ENCODE measurements at places on chromosomes 4 and X. TPM values are rescaled to one million over a fixed set of nuclear protein-coding genes. Genes with fewer than 3 reads are reported as not detected.

Gene UCP1
- 0.40 TPM for total RNA-seq

Gene CLDN34
- 0.34 TPM for total RNA-seq

Gene GAB1
- 38.6 TPM for total RNA-seq

Gene GPM6B
- total RNA-seq = 18.0 TPM

Gene TRIML2
- not detected for total RNA-seq

Gene IDUA
- 66.5 TPM for total RNA-seq

Gene MAGEC2
- not detected for total RNA-seq

Gene TMEM154
- 18.9 TPM for total RNA-seq

Gene F8A2
- total RNA-seq = not detected

DNA sequence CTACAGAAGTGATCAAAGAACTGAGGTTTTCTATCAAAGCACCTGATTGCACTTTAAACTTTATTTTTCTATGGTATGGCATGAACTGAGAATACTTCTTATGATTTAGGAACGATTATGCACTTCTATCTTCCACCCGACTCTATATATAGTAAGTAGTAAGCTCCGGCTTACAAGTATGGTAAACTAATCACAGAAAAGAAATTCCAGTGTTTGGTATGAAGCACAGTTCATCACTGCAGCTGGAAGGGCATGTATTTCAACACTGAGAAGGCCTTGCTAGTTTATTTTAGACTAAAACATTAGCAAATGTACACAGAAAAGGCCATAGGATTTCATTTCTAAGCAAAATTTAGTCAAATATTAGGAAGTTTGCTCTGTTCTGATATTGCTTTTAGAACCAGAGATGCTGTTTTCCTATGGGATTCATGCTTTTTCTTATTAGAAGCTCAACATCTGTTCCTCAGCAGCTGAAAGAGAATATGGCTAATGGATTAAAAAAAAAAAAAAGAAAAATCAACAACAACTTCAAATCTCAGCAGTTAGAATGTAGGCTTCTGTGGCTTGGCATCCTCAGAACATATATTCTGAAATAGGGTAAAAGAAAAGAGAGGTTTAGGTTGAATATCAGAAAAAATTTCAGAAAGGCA lies 273.5 kb downstream of the C4orf33 start:
- H3K4me3 ChIP-seq = no peak overlapping the region
- no peaks in the 10 kb centered on the region for H3K4me1 ChIP-seq
- H3K27me3 ChIP-seq = no peaks in the 10 kb centered on the region
- DNase-seq = no peak
- H3K27ac ChIP-seq = no peak overlapping the region

- no peaks in the 10 kb centered on the region for H3K27me3 ChIP-seq
- H3K27ac ChIP-seq = no peak overlapping the region
- H3K4me1 ChIP-seq = peaks cover 25% of the 10 kb centered on the region
- DNase-seq = peak; percentile 78
- no peaks in the 10 kb centered on the region for H3K36me3 ChIP-seq
Measured at GRCh38 chr4:16056681-16057385, 27.0 kb downstream of the PROM1 start.

DNA sequence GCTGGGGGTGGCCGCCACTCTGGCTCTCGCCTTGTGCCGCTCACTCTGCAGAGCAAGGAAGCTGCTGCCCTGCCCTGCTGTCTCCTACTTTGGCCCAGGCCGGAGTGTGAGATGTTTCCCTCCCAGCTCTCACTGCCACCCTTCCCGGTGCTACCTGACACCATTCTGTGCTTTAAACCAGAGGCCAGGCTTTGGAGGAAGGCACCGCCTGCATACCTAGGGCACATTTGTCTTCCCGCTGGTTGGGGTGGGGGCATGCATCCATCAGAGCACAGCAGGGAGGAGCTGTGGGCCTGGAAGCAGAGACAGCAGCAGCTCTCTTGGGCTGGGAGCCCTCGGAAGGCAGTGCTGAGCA lies 96.9 kb upstream of the PSAPL1 start:
- no peaks in the 10 kb centered on the region for H3K4me1 ChIP-seq
- H3K27me3 ChIP-seq = no peaks in the 10 kb centered on the region
- no peak overlapping the region for H3K27ac ChIP-seq
- no peak for DNase-seq

DNA sequence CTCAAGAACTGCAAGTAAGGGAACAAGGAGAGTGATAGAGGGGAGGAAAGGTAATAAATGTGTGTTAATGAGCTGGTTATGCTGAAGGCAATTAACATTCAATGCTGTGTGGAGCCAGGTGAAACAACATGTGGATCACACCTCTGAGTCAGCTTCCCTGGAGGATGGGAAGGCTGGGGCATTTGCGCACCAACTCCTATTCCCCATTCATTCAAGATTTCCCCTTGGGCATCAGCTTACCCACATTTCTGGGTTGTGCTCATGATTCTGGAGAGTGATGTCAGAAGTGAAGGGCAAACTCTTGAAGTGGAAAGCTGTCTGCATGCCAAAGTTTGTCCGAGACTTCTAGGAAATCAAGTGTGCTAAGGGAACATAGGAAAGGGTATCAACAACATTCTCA lies 461.4 kb downstream of the MID1IP1 start:
- no peaks in the 10 kb centered on the region for H3K4me1 ChIP-seq
- H3K27ac ChIP-seq = no peak overlapping the region
- peaks cover 4% of the 10 kb centered on the region for H3K27me3 ChIP-seq
- H3K36me3 ChIP-seq = no peaks in the 10 kb centered on the region
- DNase-seq = no peak

DNA sequence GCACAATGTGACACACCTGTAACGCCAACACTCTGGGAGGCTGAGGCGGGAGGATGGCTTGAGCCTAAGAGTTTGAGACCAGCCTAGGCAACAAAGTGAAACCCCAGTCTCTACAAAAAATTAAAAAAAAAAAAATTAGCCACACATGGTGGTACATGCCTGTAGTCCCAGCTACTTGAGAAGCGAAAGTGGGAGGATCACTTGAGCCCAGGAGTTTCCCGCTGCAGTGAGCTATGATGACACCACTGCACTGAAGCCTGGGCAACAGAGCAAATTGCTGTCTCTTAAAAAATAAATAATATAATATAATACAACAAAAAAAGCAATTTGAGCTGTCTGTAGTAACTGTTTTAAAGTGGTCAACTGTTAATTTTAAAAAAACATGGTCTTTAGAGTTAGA lies 13.2 kb downstream of the SPOCK3 start:
- DNase-seq = no peak
- no peaks in the 10 kb centered on the region for H3K27me3 ChIP-seq
- H3K4me3 ChIP-seq = no peak overlapping the region
- H3K27ac ChIP-seq = no peak overlapping the region

- no peak for DNase-seq
- H3K27ac ChIP-seq = no peak overlapping the region
- no peaks in the 10 kb centered on the region for H3K27me3 ChIP-seq
- H3K4me3 ChIP-seq = no peak overlapping the region
Measured at GRCh38 chr4:72365016-72365415, 204.0 kb downstream of the ADAMTS3 start.

- H3K4me1 ChIP-seq = no peaks in the 10 kb centered on the region
- no peaks in the 10 kb centered on the region for H3K27me3 ChIP-seq
- H3K36me3 ChIP-seq = no peaks in the 10 kb centered on the region
- DNase-seq = peak; percentile 1
Measured at GRCh38 chr4:102007959-102008425, 217.5 kb downstream of the BANK1 start.

DNA sequence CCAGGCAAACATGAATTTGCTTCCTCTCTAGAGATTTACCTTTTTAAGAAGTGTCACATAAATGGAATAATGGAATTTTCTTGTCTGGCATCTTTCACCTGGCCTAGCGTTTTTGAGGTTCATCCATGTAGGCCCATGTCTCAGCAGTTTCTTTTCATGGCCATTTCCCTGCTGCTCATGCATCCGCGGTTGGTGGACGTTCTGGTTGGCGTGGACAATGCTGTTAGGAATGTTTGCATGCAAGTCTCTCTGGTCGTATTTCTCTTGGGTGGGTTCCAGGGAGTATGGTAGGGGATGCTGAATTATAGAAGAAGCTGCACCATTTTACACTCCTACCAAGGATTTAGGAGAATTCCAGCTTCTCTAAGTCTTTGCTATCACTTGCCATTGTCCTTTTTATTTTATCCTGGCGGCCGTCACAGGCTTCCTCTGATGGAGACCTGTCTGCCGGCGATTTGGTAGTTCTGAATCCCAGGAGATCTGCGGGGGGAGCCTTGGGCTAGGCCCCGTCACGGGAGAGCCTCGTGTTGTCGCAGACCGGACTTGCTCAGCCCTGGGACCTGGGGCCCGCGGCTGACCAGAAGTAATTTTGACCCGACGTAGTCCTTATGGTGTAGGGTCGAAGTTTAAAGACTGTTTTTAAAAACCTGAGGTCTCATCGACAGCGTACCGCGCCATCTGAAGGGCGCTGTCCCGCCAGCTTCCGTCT lies 56.9 kb upstream of the TADA2B start:
- peak overlapping the region; percentile 93 for H3K27ac ChIP-seq
- H3K27me3 ChIP-seq = no peaks in the 10 kb centered on the region
- H3K4me1 ChIP-seq = peaks cover 7% of the 10 kb centered on the region
- peak; percentile 58 for DNase-seq

DNA sequence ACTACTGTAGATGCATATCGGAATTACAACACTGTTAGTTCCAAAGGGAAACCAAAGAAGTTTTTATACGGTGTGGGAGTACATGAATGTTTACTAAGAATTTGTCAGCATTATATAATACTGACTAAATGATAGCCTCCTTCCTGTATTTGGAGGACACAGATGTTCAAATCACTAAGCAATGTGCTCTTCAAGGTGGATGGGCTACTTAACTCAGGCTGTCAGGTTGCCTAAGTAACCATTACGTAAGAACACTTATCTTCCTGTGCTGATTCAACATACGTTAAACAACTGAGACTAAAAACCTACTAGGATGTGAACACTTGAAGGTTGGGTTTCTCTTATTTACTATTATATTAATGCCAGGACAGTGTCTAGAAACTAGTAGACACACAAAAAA lies 81.9 kb upstream of the HPGD start:
- no peaks in the 10 kb centered on the region for H3K27me3 ChIP-seq
- no peak overlapping the region for H3K4me3 ChIP-seq
- no peak for DNase-seq
- no peaks in the 10 kb centered on the region for H3K4me1 ChIP-seq
- H3K27ac ChIP-seq = no peak overlapping the region

GRCh38 chr4:139919521-139919920 lies 234.5 kb downstream of the MAML3 start:
- no peak overlapping the region for H3K4me3 ChIP-seq
- H3K27ac ChIP-seq = peak overlapping the region; percentile 22
- peaks cover 59% of the 10 kb centered on the region for H3K4me1 ChIP-seq
- no peaks in the 10 kb centered on the region for H3K36me3 ChIP-seq
- no peak for DNase-seq

GRCh38 chr4:98720871-98721480 lies 62.6 kb upstream of the TSPAN5 start:
- no peak for DNase-seq
- no peaks in the 10 kb centered on the region for H3K27me3 ChIP-seq
- no peak overlapping the region for H3K27ac ChIP-seq
- no peak overlapping the region for H3K4me3 ChIP-seq
- H3K36me3 ChIP-seq = no peaks in the 10 kb centered on the region

GRCh38 chr4:75843596-75843995 lies 58.7 kb downstream of the PPEF2 start:
- no peak for DNase-seq
- H3K4me1 ChIP-seq = no peaks in the 10 kb centered on the region
- H3K4me3 ChIP-seq = no peak overlapping the region
- H3K27ac ChIP-seq = no peak overlapping the region
- no peaks in the 10 kb centered on the region for H3K36me3 ChIP-seq
